ENCODE measurements at places on chromosomes 13 and 19. TPM values are rescaled to one million over a fixed set of nuclear protein-coding genes. Genes with fewer than 3 reads are reported as not detected.

DNA sequence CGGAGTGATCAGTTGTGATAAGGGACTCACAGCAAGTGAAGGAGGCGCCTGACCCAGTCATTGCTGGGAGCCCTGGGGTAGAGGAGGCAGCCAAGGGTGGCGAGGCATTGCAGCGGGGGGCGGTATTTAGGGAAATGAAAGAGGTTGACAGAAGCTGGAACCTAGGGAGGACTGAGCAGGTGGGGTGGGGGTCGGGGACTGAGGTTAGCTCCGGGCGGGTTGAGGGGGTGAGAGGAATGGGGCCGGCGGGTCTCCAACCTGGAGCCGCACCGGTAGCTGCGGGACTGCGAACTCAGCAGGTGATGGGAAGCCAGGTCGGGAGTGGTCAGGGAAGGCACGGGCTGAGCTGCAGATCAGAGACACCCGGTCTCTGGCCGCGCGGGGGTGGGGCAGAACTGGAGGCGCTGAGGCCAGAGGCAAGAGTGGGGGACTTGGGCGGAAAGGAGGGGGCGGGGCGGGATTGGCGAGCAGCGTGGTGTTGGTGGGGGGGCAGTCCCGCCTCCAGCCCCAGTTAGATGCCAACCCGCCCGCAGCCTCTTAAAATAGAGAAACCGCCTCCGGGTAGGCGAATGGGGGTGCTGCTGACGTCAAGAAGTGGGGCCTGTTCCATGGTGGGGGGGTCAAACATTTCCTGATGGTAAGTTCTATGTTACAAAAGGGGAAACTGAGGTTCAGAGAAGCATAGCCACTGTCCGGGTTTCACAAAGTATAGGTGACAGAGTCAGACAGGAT, 1.5 kb downstream of the MAST3 start:
- no peaks in the 10 kb centered on the region for H3K36me3 ChIP-seq
- H3K27me3 ChIP-seq, result no peaks in the 10 kb centered on the region
- no peak for DNase-seq
- peaks cover 30% of the 10 kb centered on the region for H3K4me1 ChIP-seq
- H3K27ac ChIP-seq, result peak overlapping the region; percentile 89
- H3K4me3 ChIP-seq, result peak overlapping the region; percentile 93

DNA sequence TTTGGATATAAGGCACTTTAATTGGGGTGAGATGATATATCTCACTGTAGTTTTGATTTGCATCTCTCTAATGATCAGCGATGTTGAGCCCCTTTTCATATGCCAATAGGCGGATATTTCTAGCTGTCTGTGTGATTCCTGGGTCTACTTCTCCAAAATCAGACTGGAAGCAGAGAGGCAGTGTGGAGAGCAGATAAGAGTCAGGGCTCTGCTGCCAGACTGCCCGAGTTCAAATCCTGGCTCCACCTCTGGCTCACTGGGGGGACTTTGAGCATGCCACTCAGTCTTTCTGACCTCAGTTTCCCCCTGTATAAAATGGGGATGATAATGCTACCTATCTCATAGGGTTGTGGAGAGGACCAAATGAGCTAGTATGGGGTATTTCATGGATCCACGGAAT, 24.0 kb upstream of the ACP7 start:
- no peak overlapping the region for H3K4me3 ChIP-seq
- DNase-seq, result no peak
- H3K4me1 ChIP-seq, result peaks cover 5% of the 10 kb centered on the region
- no peaks in the 10 kb centered on the region for H3K36me3 ChIP-seq
- no peaks in the 10 kb centered on the region for H3K27me3 ChIP-seq

- H3K27ac ChIP-seq, result peak overlapping the region; percentile 96
- H3K27me3 ChIP-seq, result no peaks in the 10 kb centered on the region
- DNase-seq, result peak; percentile 47
These were observed 2.2 kb downstream of the FLT3LG start for GRCh38 chr19:49475995-49476880.

DNA sequence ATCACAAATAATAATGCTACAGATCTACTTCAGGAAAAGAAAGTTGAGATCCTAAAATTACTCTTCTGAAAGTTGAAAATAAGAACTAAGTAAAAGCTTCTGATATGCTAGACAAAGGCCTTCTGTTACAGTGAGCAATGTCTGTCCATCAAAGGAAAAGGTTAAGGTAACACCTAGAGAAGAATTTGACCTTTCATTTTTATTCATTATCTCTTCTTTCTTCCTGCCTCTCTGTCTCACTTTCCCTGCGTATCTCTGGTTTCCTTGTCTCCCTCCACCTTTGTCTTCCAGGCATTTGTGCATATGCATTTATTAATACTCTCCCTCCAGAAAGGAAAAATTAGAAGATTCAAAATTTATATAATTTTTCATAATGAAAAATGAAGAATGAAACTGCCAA, 49.0 kb downstream of the ZAR1L start:
- H3K4me1 ChIP-seq, result peaks cover 8% of the 10 kb centered on the region
- no peak overlapping the region for H3K4me3 ChIP-seq
- H3K36me3 ChIP-seq, result peaks cover 13% of the 10 kb centered on the region
- H3K27me3 ChIP-seq, result no peaks in the 10 kb centered on the region
- H3K27ac ChIP-seq, result no peak overlapping the region
- no peak for DNase-seq

CEACAM7 gene
- not detected for total RNA-seq

CCNE1 gene
- total RNA-seq, result 7.4 TPM

RFPL4AL1 gene
- total RNA-seq, result not detected

DNA sequence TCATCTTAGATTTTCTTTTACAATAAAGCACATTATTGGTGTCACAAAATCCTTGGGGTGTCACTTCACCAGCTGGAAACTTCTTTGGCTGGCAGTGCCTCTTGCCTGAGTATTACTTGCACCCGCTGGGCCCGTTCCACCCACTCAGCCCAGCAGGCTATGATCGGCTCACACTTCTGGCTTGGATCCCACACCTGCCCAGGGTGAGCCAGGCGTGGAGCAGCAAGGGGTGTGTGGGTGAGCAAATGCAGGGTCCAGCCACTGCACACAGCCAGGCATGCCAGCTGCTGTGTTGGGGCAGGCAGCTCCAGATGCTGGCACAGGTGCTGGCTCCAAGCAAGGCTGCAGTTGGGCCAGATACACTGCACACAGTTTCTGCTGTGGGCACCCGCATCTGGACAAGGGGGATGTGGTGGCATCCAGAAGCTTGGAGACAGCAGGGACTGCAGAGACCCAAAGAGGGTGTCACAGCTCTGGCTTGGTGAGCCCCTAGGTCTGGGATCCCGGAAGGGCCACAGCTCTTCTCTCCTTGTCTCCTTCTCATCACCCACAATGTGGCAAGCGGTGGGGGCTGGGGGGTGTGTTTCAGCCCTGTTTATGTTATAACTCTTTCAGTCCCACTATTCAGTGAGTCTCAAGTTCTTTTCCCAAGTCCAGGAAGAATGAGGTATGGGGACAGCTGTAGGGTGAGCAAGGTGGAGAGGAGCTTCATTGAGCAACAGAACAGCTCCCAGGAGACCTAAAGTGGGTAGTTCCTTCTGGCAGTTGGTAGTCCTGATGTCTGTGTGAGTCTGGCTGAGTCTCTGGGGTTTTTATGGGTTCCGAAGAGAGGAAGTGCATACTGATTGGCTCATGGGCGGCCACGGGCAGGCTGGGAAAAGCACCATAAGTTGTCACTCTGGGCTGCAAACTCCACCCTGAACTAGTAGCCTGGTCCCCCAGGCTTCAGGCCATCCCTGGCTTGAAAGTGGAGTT, 25.3 kb upstream of the TBC1D4 start:
- no peak for DNase-seq
- no peak overlapping the region for H3K4me3 ChIP-seq
- peaks cover 5% of the 10 kb centered on the region for H3K27me3 ChIP-seq

- H3K36me3 ChIP-seq, result no peaks in the 10 kb centered on the region
- no peak overlapping the region for H3K27ac ChIP-seq
- H3K27me3 ChIP-seq, result peaks cover 16% of the 10 kb centered on the region
- peaks cover 14% of the 10 kb centered on the region for H3K4me1 ChIP-seq
These were observed 141.2 kb downstream of the FLT1 start for GRCh38 chr13:28353679-28354078.

DNA sequence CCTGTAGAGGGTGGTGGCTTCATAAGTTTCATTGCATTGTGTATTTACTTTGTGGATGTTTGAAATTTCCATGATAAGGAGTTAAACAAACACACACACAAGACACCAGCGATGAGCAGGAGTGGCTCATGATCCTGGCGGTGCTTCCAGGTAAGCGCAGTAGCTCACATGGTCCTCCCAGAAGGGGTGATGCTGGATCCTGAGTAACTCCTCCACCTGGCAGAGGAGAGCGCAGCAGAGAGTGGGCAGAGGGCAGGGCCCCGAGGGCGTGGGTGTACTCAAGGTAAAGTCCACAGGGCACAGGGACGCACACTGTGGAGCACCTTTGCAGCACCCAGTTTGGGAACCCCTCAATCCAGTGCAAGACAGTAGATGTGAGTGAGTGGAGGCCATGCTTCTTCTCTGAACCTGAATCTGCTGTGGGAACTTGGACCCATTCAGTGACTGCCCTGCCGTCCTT, 54.0 kb downstream of the RFX2 start:
- H3K36me3 ChIP-seq, result no peaks in the 10 kb centered on the region
- peak overlapping the region; percentile 90 for H3K27ac ChIP-seq
- H3K4me3 ChIP-seq, result no peak overlapping the region
- peaks cover 3% of the 10 kb centered on the region for H3K27me3 ChIP-seq
- H3K4me1 ChIP-seq, result peaks cover 35% of the 10 kb centered on the region

DNA sequence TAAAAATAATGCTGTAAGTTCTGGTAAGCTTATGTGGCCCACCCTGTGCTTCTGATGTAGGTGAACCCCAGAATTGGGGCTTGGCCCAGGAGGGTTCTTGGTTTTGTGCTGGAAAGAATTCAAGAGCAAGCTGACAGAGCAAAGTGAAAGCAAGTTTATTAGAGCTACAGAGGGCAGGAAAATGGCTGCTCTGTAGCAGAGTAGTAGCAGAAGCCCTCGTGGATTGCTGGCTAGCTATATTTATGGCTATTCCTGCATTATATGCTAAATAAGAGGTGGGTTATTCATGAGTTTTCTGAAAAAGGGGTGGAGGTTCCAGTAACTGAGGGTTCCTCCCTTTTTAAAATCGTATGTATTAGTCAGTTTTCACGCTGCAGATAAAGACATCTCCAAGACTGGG, 20.6 kb upstream of the ZNF599 start:
- no peaks in the 10 kb centered on the region for H3K27me3 ChIP-seq
- no peak overlapping the region for H3K4me3 ChIP-seq
- peak overlapping the region; percentile 56 for H3K27ac ChIP-seq
- H3K4me1 ChIP-seq, result peaks cover 3% of the 10 kb centered on the region
- no peak for DNase-seq
- peaks cover 4% of the 10 kb centered on the region for H3K36me3 ChIP-seq

DNA sequence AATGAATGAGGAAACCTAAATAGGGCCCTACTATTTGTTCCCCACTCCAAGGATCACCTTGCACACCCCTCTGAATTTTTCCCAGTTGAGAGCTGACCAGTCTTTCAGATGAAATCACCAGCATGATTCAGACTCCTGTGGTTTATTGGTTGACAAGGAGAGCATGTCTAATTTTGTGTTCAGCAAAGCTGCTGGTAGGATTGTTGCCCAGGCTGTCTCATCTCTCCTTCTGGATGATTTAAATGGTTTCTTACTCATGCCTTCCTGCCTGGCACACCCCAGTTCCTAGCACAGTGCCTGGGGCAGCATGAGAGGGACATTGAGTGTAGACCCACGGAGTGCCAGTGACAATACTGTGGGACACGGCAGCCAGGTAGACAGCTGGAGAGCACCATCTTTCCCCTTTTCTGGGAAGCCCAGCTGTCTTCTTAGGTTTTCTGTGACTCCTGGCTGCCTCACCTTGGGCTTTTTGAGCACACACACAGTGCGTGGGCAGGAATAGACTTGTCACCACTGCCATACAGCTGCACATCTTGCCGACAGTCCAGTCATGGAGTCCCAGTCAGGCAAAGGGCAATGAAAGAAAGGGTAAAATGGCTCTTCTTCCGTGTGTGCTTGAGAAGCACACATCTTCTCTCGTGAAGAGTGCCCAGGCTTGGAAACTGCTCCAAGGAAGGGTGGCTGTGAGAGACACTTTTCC, 12.3 kb downstream of the FGF9 start:
- no peak for DNase-seq
- no peak overlapping the region for H3K4me3 ChIP-seq
- H3K27me3 ChIP-seq, result peaks cover 9% of the 10 kb centered on the region

DNA sequence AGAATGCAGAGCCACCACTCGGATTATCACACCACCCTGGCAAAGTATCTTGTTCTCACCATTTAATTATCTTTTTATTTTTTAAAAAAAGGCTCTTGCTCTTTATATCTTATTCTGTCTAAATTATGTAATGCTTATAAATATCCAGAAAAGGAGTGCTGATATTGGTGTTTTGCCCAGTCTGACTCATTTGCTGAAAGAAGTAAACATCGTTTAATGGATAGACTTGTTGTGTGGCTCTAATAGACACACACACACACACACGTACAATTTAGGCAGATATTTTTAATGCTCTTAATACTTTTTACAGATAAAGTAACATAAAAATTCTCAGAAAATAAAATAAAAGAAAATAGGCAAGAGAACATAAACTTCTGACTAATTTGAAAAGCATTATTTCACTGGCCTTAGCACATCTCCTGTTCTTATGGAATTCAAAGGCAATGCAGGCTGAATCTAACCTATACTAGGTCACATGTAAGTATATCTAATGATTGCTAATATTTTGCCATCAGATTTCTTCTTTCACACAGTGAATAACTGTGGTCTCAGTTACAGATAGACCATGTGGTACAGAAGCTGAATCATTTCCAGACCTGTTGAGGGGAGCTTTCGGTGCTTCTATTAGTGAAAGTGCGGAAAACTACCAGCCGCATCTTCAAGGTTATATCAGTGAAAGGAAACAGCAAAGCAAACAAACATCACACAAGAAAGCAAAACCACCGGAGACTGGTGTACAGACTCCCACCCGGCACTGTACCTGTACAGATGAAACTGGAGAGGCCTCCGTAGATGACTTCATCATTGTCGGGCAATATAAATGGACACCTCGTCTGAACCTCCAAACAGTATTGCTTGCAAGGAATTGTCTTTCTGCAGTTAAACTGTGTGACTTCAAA, 642.1 kb upstream of the ARGLU1 start:
- DNase-seq, result no peak
- H3K36me3 ChIP-seq, result no peaks in the 10 kb centered on the region
- H3K4me1 ChIP-seq, result peaks cover 3% of the 10 kb centered on the region
- H3K27me3 ChIP-seq, result peaks cover 18% of the 10 kb centered on the region
- H3K4me3 ChIP-seq, result no peak overlapping the region
- H3K27ac ChIP-seq, result no peak overlapping the region

DNA sequence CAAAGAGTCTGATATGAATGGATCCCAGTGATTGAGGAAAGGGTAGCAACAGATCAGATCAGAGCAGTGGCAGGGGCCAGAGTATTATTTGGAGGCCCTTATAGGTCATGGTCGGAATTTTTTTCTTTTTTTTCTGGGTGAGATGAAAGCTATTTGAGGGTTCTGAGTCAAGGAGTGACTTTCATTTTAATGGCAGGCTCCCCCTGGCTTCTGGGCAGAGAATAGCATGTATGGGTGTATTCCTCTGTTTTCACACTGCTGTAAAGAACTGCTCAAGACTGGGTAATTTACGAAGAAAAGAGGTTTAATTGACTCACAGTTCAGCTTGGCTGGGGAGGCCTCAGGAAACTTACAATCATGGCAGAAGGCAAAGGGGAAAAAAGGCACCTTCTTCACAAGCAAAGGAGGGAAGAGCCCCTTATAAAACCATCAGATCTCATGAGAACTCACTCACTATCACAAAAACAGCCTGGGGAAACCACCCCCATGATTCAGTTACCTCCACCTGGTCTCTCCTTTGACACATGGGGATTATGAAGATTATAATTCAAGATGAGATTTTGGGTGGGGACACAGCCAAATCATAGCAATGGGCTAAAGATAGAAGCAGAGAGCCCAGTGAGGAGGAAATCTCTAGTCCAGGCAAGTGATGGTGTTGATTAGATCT, 3.0 kb upstream of the SLC6A16 start:
- H3K27ac ChIP-seq, result peak overlapping the region; percentile 63
- H3K27me3 ChIP-seq, result no peaks in the 10 kb centered on the region
- H3K36me3 ChIP-seq, result peaks cover 10% of the 10 kb centered on the region
- H3K4me3 ChIP-seq, result no peak overlapping the region
- DNase-seq, result no peak
- peaks cover 31% of the 10 kb centered on the region for H3K4me1 ChIP-seq

All from T-helper 17 cell (primary cell).